CD4-positive, alpha-beta T cell treated with Interferon alpha-2 for 1 hour (primary cell): ENCODE measurements at places on chromosomes 3 and 15.

- DNase-seq = no peak
These were observed 281.3 kb downstream of the EPHB1 start for GRCh38 chr3:135076341-135076740.

DNA sequence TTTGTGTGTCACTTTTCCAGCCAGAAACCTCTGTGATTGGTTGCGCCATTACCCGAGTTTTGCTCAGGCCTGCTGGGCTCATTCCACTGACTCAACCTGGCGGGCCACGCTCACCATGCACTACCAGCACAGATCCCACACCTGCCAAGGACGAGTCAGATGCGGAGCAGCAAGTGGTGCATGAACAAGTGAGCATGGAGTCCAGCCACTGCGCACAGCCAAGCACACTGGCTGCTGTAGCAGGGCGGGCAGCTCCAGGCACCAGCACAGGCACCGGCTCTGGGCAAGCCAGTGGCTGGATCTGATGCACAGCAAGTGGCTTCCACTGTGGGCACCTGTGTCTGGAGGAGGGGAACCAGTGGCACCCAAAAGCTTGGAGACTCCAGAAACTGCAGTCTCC lies 110.4 kb downstream of the CBLB start:
- DNase-seq = no peak

GRCh38 chr3:125359700-125360099 lies 15.4 kb downstream of the ZNF148 start:
- no peak for DNase-seq

DNA sequence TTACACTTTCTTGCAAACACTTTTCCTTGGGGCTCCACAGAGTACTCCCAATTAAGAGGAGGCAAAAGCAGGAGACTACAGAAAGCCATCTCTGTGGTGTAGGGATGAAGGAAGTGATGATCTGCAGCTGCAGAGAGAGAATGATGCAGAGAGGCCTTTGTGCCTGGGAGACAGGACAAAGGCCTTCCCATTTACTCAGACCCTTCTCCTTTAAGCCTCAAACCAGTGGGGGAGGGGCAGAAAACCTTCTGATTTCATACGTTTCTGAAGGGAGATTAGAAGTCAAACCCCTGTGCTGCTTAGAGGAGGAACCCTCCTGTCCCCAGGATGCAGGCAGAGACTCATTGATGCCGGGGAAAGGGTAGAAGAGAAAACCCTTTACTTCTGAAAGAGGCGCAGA lies 130.8 kb downstream of the NEO1 start:
- DNase-seq = no peak

DNA sequence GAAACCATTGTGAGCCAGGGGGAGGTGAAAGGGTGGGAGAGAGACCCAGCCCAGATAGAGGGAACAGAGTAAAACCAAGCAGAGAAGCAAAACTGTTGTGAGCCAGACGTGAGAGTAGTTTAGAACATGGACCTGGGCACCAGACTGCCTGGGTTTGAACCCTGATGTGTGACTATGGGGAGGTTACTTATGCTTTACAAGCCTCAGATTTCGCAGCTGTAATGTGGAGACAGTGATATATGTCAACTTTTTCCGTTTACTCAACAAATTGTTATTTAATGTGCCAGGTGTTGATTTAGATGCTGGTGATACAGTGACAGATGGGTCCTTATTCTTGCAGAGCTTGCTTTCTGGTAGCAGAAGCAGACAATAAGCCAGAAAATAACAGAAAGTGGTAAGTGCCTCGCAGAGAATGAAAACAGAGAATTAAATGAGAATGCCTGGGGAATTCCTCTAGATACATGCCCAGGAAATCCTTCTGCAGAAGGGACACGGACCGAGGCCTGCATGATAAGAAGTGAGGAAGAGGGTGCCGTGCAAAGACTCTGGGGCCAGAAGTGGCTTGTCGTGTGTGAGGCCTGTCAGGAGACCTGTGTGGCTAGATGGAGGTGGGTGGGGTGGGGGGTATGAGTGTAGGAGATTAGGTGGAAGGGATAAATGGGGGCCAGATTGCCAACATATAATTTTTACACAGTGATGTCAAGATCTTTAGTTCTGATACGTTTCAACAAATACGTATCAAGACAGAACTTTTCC lies 15.0 kb downstream of the KAT2B start:
- no peak for DNase-seq

- no peak for DNase-seq
These were observed 8.9 kb downstream of the AKAP13 start for GRCh38 chr15:85389306-85389650.

DNA sequence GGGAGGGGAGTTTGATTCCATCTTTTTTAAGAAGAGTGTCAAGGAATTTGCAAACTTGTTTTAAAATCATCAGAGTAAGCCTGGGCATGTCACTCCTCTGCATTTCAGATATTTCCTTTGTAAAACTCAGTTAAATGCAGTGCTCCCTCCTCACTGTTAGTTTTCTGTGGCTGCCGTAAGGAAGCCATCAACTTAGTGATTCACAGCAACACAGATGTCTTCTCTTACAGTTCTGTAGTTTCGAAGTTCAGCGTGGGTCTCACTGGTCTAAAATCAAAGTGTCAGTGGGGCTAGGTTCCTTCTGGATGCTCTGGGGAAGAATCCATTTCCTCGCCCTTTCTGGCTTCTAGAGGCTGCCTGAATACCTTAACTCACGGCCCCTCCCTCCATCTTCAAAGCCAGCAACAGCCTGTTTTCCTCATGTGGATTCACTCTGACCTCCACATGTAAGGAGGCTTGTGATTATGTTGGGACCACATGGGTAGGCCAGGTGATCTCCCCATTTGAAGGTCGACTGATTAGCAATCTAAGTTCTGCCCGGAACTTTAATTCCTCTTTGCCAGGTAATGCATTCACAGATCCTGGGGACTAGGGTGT lies 12.4 kb downstream of the ISG20 start:
- no peak for DNase-seq

- no peak for DNase-seq
These were observed 87.5 kb upstream of the PLXNA1 start for GRCh38 chr3:126895178-126896066.

DNA sequence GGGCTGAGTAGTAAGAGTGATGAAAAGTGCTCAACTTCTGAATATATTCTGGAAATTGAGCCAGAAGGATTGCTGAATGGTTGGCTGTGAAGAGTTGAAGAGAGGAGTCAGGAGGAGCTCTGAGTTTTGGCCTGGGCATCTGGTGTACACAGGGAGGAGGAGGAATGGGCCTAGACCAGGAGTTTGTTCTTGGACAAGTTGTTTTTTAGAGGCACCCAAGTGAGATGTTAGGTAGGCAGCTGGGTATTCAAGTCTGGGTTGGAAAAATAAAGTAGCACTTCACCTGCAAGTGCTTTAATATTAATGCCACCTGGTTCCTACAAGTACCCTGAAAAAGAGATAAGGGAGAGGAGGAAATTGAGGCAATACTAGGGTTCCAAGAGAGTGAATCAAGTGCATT lies 14.7 kb downstream of the BSN start:
- no peak for DNase-seq

DNA sequence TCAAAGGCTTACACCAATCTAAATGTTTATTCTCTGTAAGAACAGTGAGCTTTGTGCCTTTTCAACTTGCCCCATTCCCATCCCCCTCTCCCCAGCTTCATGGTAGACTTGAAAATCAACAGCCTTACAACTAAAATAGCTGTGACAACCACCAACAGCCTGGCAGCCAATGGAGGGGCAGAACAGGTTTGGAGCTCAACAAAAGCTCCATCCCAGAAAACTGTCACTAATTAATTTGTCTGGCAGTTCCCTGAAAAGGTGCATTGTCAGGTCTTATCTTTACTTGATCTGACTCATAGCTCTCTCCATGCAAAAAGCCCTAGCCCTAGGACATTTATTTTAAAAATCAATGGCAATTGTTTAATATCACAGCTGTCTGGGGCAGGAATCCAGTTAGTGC lies 22.6 kb downstream of the MTHFS start:
- no peak for DNase-seq

- DNase-seq = no peak
These were observed 354.5 kb downstream of the WDR72 start for GRCh38 chr15:53404930-53405493.

- DNase-seq = no peak
These were observed 455.6 kb upstream of the RARB start for GRCh38 chr3:24972491-24972890.

DNA sequence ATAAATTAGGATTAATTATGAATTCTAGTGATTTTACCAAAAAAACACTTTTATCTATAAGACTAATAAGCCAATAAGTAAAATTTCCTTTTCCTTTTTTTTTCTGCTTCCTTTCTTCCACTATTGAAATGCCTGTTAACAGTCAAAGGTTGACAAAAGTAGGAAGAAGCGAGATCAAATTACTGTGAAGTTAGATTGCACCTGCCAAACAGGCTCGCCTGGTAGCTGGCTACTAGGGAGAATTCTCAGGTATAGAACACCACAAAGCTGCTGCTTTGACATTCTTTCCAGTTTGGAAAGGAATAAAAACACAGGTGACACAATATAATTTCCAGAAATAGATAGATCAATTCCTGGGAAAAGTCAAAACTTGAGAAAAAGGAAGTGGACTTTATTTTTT lies 749.0 kb downstream of the NSUN3 start:
- DNase-seq = no peak

- no peak for DNase-seq
These were observed 47.9 kb downstream of the PIK3CA start for GRCh38 chr3:179196098-179196497.

GRCh38 chr15:63261311-63261710 lies 16.1 kb upstream of the APH1B start:
- DNase-seq = no peak

DNA sequence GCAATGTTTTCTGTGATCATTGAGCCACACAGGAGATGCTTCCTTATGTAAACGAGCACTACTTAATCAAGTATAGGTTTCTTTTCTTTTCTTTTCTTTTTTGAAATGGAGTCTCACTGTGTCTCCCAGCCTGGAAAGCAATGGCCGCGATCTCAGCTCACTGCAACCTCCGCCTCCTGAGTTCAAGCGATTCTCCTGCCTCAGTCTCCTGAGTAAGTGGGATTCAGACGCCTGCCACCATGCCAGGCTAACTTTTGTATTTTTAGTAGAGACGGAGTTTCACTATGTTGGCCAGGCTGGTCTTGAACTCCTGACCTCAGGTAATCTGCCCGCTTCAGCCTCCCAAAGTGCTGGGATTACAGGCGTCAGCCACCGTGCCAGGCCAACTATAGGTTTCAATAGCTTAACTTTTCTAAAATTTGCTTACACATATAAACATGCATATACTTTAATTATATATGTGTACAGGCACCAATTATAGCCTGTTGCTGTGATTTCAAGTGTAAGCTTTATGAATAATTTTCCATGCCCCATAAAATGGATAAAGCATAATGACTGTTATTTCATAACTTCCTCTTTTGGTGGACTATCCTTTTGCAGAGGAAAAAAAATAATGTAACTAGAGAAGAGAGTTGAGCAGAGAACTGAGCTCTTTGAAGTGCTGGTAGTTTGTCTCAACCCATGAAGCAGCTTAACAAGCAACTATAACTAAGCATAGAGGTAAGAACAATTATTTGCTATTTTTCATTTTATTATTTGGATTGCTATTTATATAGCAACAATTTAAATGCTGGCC lies 24.8 kb upstream of the MBNL1 start:
- peak; percentile 51 for DNase-seq

DNA sequence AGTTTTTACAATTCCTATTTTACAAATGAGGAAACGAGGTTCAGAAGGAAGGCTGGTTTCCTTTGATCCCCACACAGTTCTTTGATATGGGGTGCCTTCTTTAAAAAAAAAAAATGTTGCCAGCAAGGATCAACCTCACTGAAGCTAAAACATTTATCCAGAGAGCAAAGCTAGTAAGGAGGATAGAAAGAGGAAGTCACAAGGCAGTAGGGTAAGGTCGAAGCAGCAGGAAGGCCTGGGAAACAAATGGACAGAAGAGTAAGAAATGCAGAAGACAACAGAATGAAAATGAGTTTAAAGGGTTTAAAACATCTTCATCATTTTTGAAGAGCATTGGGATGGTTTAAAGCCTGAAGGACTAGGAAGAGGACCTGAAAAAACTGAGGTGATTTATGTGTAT lies 30.6 kb upstream of the CP start:
- no peak for DNase-seq

DNA sequence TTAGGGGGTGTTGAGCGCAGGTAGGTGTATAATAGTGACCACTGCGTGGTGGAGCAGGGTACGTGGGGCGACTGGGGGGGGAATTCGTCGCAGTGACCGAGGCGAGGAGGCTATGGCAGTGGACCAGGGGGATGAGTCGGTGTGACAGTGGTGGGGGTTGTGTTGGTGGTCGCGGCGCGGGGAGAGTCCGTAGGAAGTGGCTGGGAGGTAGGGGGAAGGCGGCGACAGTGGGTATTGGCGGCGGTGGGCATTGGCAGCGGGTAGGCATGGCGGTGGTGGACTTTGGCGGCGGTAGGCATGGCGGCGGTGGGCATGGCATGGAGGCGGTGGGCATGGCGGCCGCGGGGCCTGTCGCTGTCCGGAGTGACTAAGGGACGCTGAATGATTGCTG lies 739 bp downstream of the SNRPN start:
- peak; percentile 26 for DNase-seq

GRCh38 chr3:64684715-64685261 lies 3.0 kb downstream of the ADAMTS9 start:
- DNase-seq = no peak

DNA sequence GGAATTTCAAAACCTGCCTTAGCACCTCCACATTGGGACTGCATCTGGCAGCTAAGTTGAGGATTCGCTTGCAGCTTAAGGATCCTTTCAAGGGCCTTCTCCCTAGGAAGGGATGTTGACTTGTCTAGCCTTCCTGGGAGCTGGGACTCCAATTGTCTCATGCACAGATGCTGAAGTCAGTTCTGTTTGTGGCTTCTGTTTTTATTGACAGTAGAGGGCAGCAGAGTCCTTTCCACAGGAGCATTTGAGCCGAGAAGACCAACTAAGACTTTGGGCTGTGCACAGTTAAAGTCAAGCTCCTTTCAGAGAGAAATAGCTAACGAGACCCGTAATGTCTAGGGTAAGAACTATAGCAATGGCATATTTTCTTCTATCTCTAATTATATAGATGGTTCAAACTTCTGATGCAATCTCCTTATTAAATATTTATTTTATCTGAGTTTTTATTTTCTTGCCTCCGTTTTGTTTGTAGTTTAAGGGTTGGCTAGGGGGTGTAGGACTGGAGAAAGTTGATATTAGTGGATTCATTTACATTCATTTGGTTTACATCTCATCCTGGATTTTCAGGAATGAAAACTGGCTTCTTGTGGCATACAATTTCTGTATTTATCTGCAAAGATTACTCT lies 59.7 kb upstream of the KBTBD8 start:
- DNase-seq = peak; percentile 23

- no peak for DNase-seq
These were observed 250.8 kb upstream of the THBS1 start for GRCh38 chr15:39330061-39330460.

DNA sequence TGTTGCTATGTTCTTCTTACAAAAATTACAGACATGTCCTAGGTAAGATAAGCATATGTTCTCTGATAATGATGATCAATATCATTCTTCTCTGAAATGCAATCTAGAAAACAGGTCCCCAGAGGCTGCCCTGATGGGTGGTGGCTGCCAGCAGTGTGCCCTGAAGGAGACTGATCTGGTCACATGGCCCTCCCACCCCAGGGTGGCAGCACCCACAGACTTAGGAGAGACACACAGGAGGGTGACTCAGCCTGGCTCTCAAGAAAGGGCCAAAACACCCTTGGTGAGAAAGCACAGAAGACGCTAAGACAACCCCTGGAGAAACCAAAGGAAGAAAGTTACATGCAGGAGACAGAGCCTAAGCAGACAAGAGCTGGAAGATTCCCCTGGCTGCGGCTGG lies 203.7 kb downstream of the TJP1 start:
- DNase-seq = no peak
